ENCODE measurements at places on chromosomes 13 and 19. TPM values are rescaled to one million over a fixed set of nuclear protein-coding genes. Genes with fewer than 3 reads are reported as not detected.

DNA sequence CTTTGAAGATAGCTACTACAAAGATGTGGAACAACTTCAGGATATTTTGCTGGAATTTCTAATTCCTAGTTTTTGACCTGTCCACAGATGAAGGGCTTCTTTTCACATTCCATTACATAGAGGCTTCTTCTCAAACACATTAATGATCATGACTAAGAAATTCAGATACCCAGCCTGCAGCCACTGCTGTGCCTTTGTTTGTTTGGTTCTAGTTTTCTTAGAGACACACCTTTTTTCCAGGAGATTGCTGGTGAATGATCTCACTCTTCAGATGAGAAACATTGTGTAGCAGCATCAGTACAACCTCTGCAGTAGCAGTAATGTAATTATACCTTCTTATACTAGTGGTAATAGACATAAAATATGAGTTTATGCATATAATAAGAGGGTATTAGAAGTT lies 5.0 kb downstream of the TDRD3 start:
- DNase-seq = no peak
- no peaks in the 10 kb centered on the region for H3K27me3 ChIP-seq
- peaks cover 6% of the 10 kb centered on the region for H3K36me3 ChIP-seq
- H3K4me3 ChIP-seq = no peak overlapping the region
- H3K4me1 ChIP-seq = peaks cover 35% of the 10 kb centered on the region
- no peak overlapping the region for H3K27ac ChIP-seq

DNA sequence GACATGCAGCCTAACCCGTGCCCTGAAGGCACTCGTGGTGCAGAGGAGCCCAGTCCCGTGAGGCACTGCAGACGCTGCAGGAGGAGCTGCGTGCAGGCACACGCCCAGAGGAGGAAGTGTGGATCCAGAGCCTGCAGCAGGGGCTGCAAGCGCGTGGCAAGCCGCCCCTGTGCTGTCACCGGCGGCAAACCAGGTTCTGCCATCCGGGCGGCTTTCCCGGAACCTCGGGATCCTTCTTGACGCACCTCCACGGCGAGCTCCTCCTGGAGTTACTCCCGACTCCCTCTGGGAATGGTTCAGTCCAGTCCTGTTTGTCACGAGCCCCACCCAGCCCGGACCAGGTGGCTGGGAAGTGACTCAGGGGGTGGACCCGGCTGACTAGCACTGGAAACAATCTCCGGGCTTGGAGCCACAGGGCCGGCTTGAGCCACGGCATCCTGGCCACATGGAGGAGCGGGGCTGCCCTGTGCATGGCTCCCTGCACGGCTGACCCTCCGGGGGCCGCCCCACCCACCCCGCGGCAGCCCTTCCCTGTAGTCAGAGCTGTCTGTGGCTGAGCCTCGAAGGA lies 10.2 kb downstream of the DPP9 start:
- DNase-seq = no peak
- no peak overlapping the region for H3K27ac ChIP-seq
- peaks cover 7% of the 10 kb centered on the region for H3K4me1 ChIP-seq
- H3K4me3 ChIP-seq = no peak overlapping the region

DNA sequence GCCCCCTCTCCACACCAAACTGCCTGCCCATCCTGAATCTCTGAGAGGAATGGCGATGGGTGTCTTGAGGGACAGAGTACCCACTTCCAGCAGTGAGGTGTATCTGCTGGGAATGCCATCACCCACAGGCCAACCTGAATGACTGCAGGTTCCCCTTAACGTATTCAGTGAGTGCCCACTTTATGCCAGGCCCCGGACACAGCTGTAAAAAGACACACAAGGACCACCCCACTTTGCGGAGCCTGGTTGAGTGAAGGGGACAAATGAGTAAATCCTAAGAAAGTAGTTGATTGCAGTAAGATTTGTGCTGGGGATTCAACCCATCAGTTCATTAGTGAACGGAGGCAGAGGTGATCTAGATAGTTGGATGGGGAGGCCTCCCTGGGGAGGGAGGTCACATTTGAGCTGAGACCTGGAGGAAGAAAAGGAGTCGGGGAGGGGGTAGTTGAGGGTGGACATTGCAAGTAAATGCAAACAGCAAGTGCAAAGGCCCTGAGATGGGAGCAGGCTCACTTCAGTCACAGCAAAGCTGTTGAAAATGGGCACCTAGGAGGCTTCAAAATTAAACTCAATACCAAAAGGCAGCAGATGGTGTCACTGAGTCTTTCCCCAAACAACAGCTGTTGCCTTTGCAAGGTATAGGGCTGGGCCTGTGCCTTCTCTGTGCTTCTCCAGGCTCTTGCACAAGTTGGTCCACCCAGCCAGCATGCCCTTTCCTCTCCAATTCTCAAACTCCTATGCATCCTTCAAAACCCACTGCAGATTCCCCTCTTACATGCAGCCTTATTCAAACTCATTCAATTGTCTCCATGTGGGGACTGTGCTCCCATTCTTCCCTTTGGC lies 4.3 kb downstream of the GDF15 start:
- H3K4me1 ChIP-seq = peaks cover 4% of the 10 kb centered on the region
- no peak overlapping the region for H3K27ac ChIP-seq
- H3K27me3 ChIP-seq = peaks cover 41% of the 10 kb centered on the region
- H3K36me3 ChIP-seq = peaks cover 1% of the 10 kb centered on the region
- no peak for DNase-seq
- no peak overlapping the region for H3K4me3 ChIP-seq

DNA sequence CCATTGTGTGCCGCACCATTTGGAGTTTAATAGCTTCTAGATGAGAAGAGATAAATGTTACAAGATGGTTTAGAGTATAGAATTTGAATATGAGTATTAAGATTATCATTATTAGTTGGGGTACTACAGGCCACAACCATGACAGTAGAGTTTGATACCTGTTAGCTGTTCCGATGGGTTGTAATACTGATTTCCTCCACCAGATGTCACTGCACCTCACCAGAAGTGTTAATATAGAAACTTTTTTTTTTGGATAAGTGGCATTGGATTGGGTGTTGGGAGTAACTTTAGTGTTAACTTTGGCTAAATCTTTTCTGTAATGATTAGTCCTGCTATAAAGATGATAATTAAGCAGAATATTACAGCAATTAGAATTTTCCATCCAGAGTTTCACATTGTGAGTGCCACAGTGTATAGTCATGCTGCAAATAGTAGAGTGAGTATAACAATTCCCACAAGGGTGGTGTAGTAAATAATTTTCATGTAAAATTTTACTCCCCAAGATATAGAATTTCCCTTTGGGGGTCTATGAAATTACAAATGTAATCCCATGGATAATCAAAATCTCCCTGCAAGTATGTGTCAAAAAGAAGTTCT lies 56.3 kb downstream of the PSG3 start:
- DNase-seq = peak; percentile 45
- no peaks in the 10 kb centered on the region for H3K36me3 ChIP-seq
- H3K4me1 ChIP-seq = no peaks in the 10 kb centered on the region
- H3K27me3 ChIP-seq = peaks cover 6% of the 10 kb centered on the region
- no peak overlapping the region for H3K4me3 ChIP-seq

- H3K27me3 ChIP-seq = peaks cover 25% of the 10 kb centered on the region
- no peak for DNase-seq
- peaks cover 13% of the 10 kb centered on the region for H3K4me1 ChIP-seq
- H3K27ac ChIP-seq = no peak overlapping the region
- no peaks in the 10 kb centered on the region for H3K36me3 ChIP-seq
- no peak overlapping the region for H3K4me3 ChIP-seq
These were observed 3.4 kb downstream of the TMEM145 start for GRCh38 chr19:42316223-42317211.

Gene ANKRD24
- total RNA-seq = 1.1 TPM

DNA sequence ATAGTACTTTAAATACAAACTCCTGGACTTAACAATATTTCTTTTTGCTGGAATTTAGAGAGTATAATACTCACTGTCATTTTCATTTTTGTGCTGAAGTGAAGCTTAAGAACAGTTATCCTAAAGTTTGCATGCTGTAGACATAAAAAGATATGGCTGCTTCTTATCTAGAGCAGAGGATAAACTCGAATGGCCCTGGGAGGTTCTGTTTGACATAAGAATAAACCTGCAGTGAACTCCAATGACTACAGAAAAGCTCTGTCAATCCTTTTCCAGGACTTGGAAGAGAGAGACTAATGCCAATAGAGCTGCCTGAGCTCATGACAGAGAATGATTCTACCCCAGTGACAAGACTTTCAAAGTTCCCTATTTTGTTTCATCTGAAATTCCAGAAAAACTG lies 1017.8 kb upstream of the MIR17HG start:
- H3K4me3 ChIP-seq = no peak overlapping the region
- H3K4me1 ChIP-seq = no peaks in the 10 kb centered on the region
- no peak overlapping the region for H3K27ac ChIP-seq
- no peak for DNase-seq
- no peaks in the 10 kb centered on the region for H3K36me3 ChIP-seq
- no peaks in the 10 kb centered on the region for H3K27me3 ChIP-seq

Gene STARD13
- 0.35 TPM for total RNA-seq

- peaks cover 42% of the 10 kb centered on the region for H3K27me3 ChIP-seq
- DNase-seq = peak; percentile 82
- no peaks in the 10 kb centered on the region for H3K36me3 ChIP-seq
- no peak within 1 kb of the TSS for H3K27ac ChIP-seq
These were observed at the start of gene SYT5 for GRCh38 chr19:55179606-55180484. Gene SYT5 (minus strand): TSS chr19:55180289. CDS start chr19:55179041, 1,248 bp downstream.

Gene ZNF536
- not detected for total RNA-seq

DNA sequence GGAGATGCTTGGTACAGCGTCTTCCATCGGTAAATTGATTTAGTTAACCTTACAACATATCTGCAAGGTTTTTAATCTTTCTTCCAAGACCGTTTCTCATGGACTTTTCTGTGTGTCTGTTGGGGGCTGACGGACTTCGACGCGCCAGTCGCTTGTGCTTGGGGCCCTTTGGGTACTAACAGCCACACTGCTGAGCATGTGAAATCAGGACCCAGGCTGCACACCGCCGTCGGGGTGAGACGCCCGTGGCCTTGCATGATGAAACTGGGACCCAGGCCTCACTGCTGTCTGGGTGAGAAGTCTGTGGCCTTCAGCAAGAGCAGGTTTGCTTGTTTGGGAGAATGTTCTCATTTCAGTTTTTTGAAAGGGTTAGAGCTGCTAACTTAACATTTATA lies 9.8 kb downstream of the ATP4B start:
- H3K36me3 ChIP-seq = peaks cover 4% of the 10 kb centered on the region
- DNase-seq = peak; percentile 2
- H3K27me3 ChIP-seq = no peaks in the 10 kb centered on the region

- peaks cover 4% of the 10 kb centered on the region for H3K27me3 ChIP-seq
- no peak overlapping the region for H3K27ac ChIP-seq
- no peaks in the 10 kb centered on the region for H3K4me1 ChIP-seq
- H3K36me3 ChIP-seq = no peaks in the 10 kb centered on the region
These were observed 66.8 kb downstream of the SOX1 start for GRCh38 chr13:112133499-112134390.

GRCh38 chr19:2726904-2727639 lies 5.9 kb upstream of the DIRAS1 start:
- DNase-seq = no peak
- H3K4me3 ChIP-seq = no peak overlapping the region
- no peaks in the 10 kb centered on the region for H3K4me1 ChIP-seq
- H3K27me3 ChIP-seq = peaks cover 11% of the 10 kb centered on the region
- H3K36me3 ChIP-seq = no peaks in the 10 kb centered on the region

Gene SLC35E1
- total RNA-seq = 51.5 TPM

GRCh38 chr19:39444598-39445195 lies 685 bp upstream of the SUPT5H start:
- peaks cover 35% of the 10 kb centered on the region for H3K4me1 ChIP-seq
- no peak for DNase-seq
- H3K27ac ChIP-seq = peak overlapping the region; percentile 100

GRCh38 chr13:102548811-102549210 lies 48.0 kb upstream of the TPP2 start:
- H3K36me3 ChIP-seq = no peaks in the 10 kb centered on the region
- H3K4me1 ChIP-seq = no peaks in the 10 kb centered on the region
- peaks cover 19% of the 10 kb centered on the region for H3K27me3 ChIP-seq
- H3K4me3 ChIP-seq = no peak overlapping the region

DNA sequence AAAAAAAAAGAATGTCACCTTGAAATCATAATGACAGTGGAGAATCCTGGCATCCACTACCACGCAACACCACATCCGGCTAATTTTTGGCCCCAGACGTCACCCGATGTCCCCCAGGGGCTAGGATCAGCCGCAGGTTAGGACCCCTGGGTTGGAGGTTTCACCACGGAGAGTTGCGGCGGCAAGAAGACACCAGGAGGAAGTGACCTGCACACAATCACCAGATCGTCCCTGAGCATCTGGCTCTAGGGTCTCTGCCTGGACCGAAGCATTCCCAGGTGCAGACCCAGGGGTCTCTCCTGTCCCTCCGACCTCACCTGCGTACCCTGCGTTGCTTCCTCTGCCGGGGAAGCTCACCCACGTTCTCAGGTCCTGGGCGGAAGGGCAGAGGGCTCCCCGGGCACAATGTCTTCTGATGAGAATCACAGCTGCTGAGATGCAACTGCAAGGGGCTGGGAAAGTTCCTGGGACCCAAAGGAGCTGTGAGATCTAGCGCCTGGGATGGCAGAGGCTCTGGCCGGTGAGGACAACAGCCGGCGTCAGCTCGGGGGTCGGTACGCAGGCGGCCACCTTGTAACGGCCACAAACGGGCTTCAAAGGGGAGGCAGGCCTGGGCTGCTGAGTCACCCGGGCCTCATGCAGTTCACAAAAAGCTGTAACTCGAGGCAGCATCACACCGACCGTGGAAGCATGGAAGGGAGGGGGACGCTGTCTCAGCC lies 111.2 kb downstream of the GADD45B start:
- H3K27ac ChIP-seq = no peak overlapping the region
- no peaks in the 10 kb centered on the region for H3K36me3 ChIP-seq
- peaks cover 4% of the 10 kb centered on the region for H3K27me3 ChIP-seq

DNA sequence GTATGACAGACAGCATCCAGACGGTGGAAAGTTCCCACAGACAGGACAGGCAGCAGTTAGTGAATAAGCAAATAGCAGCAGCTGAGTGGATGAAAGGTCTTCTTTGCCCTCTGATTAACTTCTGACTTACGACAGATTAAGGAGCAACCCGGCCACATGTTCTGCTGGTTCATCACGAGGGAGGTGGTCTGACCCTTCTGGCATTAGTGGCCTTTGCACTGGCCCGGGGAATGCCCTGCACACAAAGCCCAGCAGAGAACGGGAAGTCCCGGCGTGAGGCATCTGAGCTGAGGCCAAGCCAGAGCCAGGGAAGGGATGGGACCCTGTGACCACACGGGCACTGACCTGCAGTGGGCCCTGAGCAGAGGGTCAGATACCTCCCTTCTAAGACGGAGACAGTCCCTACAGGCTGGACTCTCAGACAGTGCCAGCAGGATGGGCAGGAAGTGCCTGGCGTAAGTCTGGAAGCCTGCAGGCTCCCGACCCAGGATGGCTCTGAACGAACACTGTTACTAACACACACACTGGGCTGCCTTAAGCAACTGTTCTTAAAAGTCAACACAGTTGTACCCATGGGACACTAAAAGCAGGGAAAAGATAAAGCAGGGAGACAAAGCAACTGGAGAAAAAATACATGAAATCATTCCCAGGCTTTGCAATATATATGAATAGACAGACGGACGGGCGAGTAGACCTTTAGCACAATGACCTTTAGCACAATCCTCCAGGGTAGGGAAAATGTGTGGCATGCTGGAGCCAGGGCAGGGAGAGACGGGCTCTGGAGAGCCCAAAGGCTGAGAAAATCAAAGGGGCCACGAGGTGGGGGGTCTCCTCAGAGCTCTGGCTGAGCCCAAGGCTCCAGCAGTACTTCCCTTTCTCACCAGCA lies 6.3 kb downstream of the C19orf12 start:
- H3K4me1 ChIP-seq = peaks cover 88% of the 10 kb centered on the region
- no peak overlapping the region for H3K4me3 ChIP-seq
- H3K27me3 ChIP-seq = no peaks in the 10 kb centered on the region
- peak overlapping the region; percentile 61 for H3K27ac ChIP-seq
- no peak for DNase-seq

Gene EXOC3L2
- not detected for total RNA-seq
